ENCODE measurements at places on chromosomes 16 and 17. TPM values are rescaled to one million over a fixed set of nuclear protein-coding genes. Genes with fewer than 3 reads are reported as not detected.
A peak's percentile ranks its signal among the peaks of the same experiment; 100 is the strongest.

The ODAD4 gene
- not detected for total RNA-seq

GRCh38 chr16:21116148-21116693 lies 34.4 kb downstream of the DNAH3 start:
- H3K4me3 ChIP-seq = peak overlapping the region; percentile 87
- DNase-seq = no peak
- H3K4me1 ChIP-seq = peaks cover 7% of the 10 kb centered on the region
- peaks cover 16% of the 10 kb centered on the region for H3K36me3 ChIP-seq

- no peaks in the 10 kb centered on the region for H3K36me3 ChIP-seq
- no peak overlapping the region for H3K27ac ChIP-seq
- H3K4me3 ChIP-seq = no peak overlapping the region
- no peak for DNase-seq
Observed at GRCh38 chr16:52462816-52463215, 84.1 kb downstream of the TOX3 start.

- H3K36me3 ChIP-seq = peaks cover 26% of the 10 kb centered on the region
- no peak for DNase-seq
- H3K4me3 ChIP-seq = no peak overlapping the region
- H3K27ac ChIP-seq = no peak overlapping the region
- H3K27me3 ChIP-seq = no peaks in the 10 kb centered on the region
Observed at GRCh38 chr16:78566397-78567073, 467.1 kb downstream of the WWOX start.
